ENCODE measurements at places on chromosomes 5 and 9.

DNA sequence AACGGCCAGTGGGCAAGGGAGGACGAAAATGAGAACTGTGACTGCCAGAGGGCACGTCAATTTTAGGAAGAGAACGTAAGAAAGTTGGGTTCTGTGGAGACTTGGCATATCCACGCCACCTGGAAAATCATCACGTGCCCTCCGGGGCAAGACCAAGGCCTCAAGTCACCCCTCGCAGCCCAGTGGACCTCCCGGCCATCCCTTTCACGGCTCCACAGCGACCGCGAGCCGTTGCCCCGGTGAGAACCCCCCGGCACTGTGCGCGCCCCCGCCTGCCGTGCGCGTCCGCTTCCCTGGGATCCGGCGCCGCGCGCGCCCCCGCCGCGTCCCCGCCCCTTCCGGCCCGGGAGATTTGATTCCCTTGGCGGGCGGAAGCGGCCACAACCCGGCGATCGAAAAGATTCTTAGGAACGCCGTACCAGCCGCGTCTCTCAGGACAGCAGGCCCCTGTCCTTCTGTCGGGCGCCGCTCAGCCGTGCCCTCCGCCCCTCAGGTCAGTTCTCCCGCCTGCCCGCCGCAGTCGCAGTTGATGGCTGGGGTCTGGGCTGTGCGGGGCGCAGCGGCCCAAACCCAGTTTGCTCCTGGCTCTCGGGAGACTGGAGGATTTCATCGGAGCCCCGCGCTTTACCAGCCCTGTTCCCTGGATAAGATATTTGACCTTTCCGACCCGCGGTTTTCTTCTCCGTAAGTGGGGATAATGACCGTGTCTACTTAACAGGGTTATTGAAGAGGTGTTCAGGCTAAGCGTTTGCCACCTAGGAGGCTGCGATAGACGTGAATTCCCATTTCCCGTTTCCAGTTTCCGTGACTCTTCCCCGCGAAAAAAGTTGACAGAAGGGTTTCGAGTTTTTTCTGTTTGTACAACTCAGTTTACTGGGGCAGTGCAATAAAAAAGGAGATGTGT is at the start of gene MELK:
TSS of gene MELK (plus strand) at position 381 of the 904 bp plus-strand sequence. CDS start 8,787 bp downstream, outside the sequence.
- DNase-seq, result no peak

DNA sequence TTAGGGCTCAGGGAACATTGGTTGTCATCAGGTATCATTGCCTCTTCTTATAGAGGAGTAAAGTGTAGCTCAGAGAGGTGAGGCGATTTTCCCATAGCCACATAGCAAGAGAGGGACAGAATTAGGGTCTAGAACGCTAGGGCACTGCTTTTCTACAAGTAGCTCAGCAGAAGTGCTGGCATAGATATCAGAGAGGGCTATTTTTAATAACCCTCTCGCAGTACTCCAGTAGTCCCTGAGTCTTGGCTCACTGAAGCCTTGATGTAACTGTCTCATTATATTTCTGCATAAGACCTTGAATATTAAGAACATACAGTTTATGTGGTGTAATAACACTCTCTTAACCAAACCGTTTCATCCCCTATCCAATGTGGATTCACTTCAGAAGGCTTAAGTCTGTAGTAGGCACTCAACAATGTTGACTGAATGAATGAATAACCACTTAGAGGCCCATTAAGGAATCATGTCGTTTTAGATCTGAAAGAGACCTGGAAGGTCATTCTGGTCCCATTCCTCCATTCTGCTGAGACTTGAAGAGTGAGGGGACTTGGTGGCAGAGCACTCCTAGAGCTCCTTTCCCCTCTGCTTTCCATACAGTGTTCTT is 4.7 kb upstream of the FRMPD1 start:
- DNase-seq, result no peak

DNA sequence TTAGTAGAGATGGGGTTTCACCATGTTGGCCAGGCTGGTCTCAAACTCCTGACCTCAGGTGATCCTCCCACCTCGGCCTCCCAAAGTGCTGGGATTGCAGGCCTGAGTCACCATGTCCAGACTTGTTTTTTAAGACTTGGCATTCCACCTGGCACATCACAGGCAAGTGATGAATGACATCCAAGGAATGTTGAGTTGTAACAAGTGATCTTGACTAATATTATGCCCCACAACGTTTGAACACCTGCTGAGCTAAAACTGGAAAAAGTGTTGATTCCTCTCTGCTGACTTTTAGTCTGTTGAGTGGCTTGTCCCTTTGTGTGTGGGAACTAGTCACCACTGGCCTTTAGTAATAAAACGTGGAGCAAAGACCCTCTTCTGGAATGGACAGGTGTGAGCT is 54.6 kb downstream of the SUB1 start:
- DNase-seq, result no peak

DNA sequence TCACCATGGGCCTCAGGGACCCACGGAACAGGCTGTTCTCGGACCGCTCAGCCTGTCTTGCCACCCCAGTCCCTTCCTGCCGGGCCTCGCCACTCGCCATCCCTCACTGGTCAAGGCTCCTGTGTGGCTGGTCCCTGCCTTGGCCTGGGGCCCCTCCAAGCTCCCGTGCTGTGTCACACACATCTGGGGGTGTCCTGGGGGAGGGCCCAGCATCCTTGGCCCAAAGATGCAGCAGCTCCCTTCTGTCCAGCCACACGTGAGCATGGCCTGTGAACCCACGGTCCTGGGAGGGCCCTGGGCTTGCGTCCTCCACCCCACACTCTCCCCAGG is 425 bp upstream of the EGFL7 start:
- DNase-seq, result no peak

GRCh38 chr9:108783326-108783725 is 72.5 kb downstream of the ACTL7B start:
- no peak for DNase-seq

- DNase-seq, result no peak
Measured at GRCh38 chr5:69509212-69509611, 16.6 kb downstream of the OCLN start.

DNA sequence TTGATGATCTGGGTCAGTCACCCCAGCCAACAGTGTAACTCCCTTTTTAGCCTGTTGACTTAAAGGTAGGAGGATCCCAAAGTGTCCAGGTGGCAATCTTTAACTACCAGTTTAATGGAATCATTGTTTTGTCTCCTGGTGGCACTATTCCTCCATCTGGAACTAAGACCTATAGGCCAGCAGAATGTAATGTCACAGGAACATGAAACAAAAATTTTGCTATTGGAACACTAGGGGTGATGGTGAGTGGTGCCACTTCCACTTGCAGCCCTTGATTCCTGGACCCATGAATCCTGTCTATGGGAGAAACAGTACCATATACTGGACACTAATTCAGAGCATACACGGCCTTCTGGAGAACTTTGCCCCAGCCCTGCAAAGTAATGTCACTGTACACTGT is 219.5 kb upstream of the RASA1 start:
- DNase-seq, result no peak

- no peak for DNase-seq
Measured at GRCh38 chr9:97850746-97851445, 2.1 kb upstream of the FOXE1 start.

GRCh38 chr5:144201588-144201987 is 30.9 kb downstream of the KCTD16 start:
- DNase-seq, result no peak

DNA sequence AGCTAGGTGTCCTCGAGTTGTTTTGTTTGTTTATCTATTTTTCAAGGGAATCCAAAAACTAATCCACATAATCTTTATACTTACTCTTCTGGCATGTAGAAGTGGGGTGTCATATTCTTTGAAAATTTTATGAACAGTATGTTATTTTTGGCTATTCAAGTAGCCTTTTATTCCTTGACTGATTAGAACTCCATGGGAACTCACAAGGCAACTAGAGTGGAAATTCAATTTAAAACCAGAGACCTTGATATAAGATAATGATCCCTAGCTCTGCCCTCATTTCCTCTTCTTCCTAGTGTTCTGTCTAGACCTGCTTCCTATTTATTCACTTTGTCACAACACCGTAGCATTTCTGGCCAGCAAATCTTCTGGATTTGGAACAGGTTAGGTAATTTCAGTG is 1123.7 kb upstream of the C9orf72 start:
- no peak for DNase-seq

GRCh38 chr5:107670087-107670931 is 428 bp downstream of the EFNA5 start:
- no peak for DNase-seq

GRCh38 chr5:34045996-34046395 is 3.0 kb upstream of the C1QTNF3 start:
- DNase-seq, result no peak

GRCh38 chr9:126342621-126343031 is 16.0 kb downstream of the MVB12B start:
- no peak for DNase-seq

DNA sequence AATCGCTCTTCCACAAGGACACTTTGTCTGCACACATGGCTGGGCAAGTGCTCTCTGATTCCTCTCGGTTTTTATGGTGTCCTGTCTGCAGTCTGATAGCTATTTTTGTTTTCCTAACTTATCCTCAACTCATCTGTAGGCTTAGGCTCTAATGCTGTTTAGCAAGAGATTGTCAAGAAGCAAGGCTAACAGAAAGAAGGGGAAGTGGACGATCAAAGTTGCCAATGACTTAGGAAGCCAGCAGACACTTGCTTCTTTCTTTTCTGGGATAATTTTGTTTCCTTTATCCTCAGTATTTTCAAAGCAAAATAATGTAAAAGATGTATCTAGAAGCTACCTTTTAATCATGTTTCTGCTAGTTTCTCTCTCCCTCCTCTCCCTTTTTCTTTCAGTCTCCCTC is 130.7 kb downstream of the PRKACG start:
- DNase-seq, result no peak

- DNase-seq, result peak; percentile 46
Measured at GRCh38 chr9:83220730-83221129, 157.8 kb upstream of the RASEF start.

- peak; percentile 95 for DNase-seq
Measured at GRCh38 chr5:62412549-62413329, at the start of gene IPO11. IPO11 (plus strand) TSS chr5:62412763; CDS start chr5:62437280, 24,517 bp downstream.

GRCh38 chr5:120609570-120609969 is 145.5 kb downstream of the PRR16 start:
- no peak for DNase-seq

DNA sequence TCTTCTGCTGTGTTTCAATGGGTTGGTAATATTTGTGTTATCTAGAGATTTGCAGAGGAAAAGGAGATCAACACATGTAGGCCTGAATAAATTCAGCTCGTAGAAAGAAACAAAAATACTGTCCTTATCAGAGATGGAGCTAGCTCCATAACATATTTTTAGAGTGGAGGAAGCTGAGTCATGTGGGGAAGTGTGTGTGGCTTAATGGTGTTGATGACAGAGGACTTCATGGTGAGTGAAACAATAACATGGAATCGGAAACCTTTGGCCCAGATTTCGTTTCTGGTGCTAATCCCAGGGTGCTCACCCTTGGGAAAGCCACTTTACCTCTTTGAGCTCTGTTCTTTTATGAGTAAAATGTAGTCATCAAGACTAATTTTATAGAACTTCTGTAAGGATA is 825.0 kb downstream of the TLR4 start:
- no peak for DNase-seq

DNA sequence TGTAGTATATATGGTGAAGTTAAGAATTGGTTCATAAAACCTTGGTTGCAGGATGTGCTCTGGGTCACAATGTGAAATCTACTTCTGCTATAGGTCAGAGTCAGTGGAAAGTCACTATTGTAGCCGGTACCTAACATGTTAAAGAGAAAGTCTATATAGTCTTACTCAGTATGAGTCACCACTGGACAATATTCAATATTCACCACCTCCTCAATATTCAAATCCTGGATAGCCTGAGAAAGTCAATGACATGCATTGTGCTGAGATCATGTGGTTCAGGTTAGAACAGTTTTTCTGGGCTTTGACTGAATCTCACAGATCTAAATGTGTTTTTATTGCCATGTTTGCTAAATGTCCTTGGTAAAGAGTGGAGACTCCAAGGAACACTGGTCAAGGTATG is 108.8 kb downstream of the HMHB1 start:
- no peak for DNase-seq

DNA sequence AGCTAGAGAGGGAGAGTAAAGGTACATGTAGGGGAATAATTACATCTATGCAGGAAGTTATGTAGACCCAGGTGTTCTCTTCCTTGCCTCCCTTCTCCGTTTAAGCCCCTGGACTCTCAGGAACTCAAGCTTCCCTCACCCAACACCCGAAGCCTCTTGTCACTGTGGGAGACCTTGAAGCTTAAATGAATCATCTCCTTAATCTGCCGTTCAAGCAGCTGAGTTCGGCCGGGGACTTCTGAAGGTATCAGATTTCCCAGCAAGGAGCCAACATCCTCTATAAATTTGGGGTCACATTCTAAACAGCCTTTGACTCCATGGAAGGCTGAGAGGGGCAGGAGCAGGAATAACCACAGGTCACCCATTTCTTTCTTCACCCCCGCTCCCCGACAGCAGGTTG is 412 bp downstream of the IZUMO3 start:
- no peak for DNase-seq

- DNase-seq, result no peak
Measured at GRCh38 chr9:31541721-31542281, 842.6 kb upstream of the ACO1 start.

- peak; percentile 99 for DNase-seq
Measured at GRCh38 chr5:93582677-93583438, at the start of gene NR2F1. NR2F1 (plus strand) TSS chr5:93583222; CDS start chr5:93585024, 1,802 bp downstream.

- no peak for DNase-seq
Measured at GRCh38 chr9:131739959-131740648, at the start of gene RAPGEF1. RAPGEF1 (minus strand) TSS chr9:131740076; CDS start chr9:131739830, 246 bp downstream.

All from AG09309 (cell line).